Fibroblast of the aortic adventitia (primary cell): ENCODE measurements at places on chromosomes 1 and 21. TPM values are rescaled to one million over a fixed set of nuclear protein-coding genes. Genes with fewer than 3 reads are reported as not detected.

GRCh38 chr1:32754317-32755097 is 51.9 kb upstream of the SYNC start:
- no peak for DNase-seq

GRCh38 chr1:43655953-43656352 is 6.0 kb downstream of the KDM4A start:
- no peak for DNase-seq

- no peak for DNase-seq
Observed at GRCh38 chr1:116270316-116271057, 102.6 kb upstream of the ATP1A1 start.

DNA sequence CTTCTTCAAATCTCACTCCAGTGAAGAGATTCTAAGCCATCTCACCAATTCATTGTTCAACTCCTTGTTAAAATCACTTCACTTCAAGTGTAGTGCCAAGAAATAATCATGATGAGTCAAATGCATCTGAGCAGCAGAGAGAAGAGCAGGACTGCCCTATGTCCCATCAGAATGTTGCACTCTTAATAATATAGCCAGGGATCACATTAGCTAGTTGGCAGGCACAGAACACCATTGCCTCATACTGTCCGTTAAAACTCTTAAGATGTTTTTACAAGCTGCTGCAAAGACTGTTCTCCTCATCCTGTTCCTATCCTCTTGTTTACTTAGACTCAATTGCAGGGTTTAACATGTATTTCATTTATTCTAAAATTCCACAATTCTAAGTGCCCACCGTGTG is 432.9 kb downstream of the PLPP3 start:
- DNase-seq = peak; percentile 88

DNA sequence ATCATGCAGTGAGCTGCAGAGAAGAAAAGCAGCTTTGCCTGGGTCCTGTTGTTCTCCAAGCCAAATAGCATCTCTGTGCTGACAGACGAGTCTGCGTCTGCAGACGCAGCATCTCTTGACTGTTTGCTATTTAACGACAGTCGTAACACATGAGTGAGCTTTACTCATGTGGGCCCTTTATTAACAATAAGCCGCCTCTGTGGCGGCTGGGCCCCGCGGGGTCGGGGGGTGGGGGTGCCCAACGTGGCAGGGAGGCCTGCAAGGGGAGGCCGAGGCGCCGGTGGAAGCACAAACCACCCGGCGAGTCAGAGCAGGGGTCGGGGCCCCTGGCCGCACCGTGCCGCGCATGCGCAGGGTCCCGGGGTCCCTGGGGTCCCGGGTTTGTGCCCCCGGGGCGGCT is 435.1 kb downstream of the KIF26B start:
- no peak for DNase-seq

- no peak for DNase-seq
Observed at GRCh38 chr21:14592296-14593000, 46.3 kb upstream of the SAMSN1 start.

GRCh38 chr1:214617843-214618242 is 14.8 kb downstream of the CENPF start:
- no peak for DNase-seq

The CACHD1 gene
- 7.3 and 11.6 TPM in 2 replicates for total RNA-seq
